Hepatocyte (in vitro differentiated cells): ENCODE measurements at places on chromosomes 1 and 21.

DNA sequence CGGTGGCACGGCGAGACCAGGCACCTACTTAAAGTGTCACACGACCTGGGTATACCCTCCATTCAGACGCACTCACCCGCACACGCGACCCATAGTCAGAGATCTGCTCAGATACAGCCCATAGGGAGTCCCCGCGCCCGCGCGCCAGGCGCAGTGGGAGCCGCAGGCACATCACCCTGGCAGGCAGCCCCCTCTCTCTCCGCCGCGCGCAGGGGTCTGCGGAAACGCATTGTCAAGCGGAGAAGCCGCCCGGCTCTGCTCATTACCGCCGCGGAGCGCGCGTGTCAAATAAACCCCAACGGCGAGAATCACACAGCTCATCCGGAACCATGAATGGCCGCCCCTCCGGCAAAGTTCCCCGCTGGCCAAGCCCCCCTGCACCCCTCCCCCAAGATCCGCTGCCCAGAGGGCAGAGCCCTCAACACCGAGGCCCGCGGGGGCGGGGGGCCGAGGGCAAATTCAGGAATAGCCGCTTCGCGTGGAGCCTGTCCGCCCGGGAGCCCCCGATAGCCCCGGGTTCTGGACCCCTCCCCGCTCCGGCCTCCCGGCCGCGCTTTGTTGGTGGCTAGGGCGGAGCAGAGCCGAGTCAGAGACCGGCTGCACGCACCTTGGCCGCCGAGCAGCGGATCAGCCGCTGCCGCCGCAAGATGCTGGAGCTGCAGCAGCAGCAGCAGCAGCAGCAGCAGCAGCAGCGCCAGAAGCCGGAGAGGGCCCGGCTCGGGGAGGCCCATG lies 522 bp downstream of the LRP8 start:
- peak; percentile 46 for DNase-seq

- DNase-seq: no peak
Observed at GRCh38 chr1:66833112-66833511, 32.0 kb upstream of the INSL5 start.

DNA sequence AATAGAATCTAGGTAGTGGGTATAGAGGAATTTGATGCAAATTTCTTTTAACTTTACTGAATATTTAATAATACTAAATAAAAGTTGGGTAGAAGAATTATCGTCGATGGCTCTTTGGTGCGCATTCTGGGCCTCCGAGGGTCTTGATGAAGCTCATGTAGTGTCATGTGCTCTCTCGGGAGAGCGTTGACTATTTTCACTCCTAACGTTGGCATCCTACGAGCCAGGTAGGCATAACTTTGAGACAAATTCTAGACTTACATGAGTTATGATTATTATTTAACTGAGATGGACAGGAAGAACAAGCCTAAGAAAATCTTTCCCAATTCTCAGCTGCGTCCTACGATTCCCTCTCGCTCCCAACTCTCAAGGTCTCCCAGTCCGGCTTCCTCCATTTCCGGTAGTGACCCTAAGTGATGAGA lies 550 bp upstream of the PCAT6 start:
- DNase-seq: no peak

- DNase-seq: no peak
Observed at GRCh38 chr1:180923887-180924286, 11.2 kb downstream of the KIAA1614 start.

DNA sequence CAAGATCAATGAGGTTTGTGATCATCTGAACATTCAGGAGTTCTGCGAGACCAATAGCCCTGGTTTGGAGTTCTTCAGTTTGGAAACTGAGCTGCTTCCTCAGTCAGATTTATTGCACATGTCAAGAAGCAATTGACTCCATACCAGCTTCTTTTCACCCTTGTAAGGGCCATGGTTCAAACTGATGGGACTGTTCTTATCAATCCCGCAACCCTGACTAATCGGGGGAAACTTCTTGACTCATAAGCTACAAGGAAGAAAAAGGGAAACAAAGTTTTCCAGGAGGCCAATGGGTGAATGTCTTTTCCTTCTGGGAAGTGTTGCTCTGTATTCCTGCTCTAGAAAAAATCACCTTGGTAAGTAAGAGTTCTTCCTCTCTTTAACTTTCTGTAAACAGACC lies 187.9 kb downstream of the MIS18A start:
- DNase-seq: no peak

DNA sequence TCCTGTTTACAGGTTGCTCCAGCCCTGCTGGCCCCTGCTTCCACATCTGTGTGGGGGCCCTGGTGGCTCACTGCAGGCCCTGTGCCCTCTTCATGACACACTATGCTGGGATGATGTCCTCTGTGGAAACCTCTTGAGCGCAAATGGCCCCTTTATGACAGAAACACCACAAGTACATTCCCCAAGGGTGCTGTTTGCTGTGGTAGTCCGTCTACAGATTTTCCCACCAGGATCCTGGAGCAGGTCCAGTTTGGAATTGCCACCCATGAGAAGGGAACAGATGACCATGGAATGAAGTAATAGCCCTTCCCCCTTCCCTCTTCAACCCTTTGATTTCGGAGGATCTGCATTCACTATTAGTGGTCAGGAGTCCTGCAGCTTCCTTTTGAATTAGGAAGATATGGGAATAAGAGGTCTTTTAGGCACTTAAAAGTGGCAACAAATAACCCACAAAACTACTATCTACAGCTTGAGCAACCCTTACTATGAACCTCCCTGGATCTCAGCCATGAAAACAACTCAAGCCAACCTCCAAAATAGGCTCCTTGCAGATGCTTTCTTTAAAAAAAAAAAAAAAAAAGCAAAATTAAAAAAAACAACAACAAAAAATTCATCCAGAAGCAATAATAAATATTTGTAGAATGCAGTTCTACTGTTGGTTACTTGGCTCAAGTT lies 121.9 kb upstream of the TSPAN2 start:
- DNase-seq: no peak

- no peak for DNase-seq
Observed at GRCh38 chr1:53442299-53442698, 16.9 kb upstream of the DMRTB1 start.

DNA sequence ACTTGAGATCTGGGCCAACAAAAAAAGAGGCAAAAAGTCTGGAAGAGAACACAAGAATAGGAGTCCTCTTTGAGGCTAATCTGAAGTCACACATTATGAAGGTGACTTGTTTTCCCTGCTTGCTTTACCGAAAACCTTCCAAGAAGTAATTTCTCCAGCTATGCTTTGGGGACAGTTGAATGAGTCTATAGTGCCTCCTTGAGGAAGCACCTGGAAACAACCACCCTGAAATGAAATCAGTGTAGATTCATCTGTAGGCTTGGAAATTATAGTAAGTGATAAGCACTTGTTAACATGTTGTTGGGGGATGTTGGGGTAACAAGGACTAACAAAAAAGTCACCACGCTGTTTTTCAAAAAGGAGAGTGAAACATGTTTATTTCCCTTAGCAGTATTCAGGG lies 23.4 kb upstream of the RPTN start:
- DNase-seq: no peak

GRCh38 chr1:115710859-115711624 lies 57.5 kb downstream of the CASQ2 start:
- DNase-seq: peak; percentile 76

GRCh38 chr1:170617591-170618330 lies 46.2 kb upstream of the PRRX1 start:
- DNase-seq: no peak
